EH (cell line): ENCODE measurements at places on chromosomes 4 and X.
A peak's percentile ranks its signal among the peaks of the same experiment; 100 is the strongest.

GRCh38 chr4:793093-793861 lies 32.7 kb downstream of the CPLX1 start:
- no peak for DNase-seq

DNA sequence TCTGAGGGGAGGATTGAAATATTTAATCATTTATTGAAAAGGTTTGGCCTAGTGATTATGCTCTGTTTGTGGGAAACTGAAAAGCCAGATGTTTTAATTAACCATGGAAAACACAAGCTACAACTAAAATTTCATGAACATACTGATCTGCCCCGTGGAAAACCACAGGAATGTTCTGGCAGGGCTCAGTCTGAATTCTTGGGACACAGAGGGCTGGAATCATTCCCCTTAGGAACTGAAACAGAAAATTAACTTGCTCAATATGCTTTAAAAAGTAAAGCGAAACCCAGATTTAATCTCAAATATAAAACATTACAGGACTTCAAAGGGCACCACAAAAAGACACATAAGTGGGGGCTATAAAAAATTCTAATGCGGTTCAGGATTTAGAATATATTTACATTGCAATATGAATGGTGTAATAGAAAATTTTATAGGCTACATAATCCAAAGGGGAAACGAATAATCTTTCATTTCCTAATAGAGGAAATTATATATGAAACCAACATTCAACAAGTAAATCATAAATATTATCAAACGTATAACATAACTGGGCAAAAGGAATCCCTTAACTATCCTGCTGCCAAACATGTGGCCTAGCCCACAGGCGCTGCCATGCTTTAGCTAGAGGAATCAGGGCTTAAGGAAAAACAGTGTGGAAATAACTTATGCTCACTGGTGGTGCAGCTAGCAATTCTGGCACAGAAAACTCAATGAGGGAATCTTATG lies 70.9 kb downstream of the APBB2 start:
- peak; percentile 97 for DNase-seq

DNA sequence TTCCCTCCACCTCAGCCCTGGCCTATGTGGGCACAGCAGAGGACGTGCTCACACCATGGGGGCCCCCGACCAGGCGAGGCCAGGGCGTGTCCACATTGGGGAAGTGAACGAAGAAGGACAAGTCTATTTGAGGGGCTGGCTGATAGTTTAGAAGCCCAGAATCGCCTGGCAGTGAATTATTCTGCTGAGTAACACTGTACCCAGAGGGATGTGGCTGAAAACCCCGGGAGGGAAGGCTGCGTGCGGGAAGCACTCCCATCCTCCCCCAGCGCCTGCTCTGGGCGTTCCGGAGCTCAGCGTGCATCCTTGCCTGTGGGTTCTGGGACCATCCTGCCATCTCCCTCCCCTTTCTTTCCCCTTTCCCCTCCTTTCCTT lies 66.6 kb downstream of the TRMT44 start:
- peak; percentile 71 for DNase-seq

DNA sequence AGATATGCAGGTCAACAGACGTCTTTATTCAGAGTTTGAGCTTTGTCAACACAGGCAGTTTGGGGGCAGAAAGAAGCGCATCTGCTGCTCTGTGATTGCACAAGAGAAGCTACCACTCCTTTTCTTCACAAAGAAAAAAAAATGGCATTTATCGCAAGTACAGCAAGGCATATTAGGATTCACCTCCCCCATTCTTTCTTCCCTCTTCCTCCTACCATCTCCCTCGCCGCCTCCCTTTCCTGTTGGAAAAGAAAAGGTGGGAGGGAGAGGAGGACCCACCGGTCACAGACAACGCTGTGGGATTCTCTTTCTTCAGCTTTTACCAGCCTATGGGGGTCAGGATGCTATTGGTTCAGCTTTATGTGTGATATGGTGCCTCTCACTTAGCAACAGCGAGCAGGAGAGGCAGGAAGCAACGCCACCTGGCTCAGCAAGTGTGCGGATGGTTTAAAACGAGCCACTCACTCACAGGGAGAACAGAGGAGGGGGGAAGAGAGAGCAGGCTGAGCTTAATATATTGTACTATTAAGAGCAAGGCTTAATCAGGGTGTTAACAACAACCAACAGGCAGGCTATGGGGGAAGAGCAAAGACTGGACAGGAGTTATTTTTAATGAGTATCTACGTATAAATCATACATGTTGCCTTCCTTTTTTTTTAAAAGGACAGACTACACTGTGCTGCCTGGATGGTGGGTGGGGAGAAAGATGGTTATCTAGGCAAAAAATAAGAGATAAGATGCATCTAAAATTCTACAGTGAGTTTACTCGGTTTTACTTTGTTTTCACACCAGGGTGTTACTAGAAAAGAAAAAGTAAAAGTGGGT lies 104.7 kb downstream of the MAML3 start:
- DNase-seq = peak; percentile 28

GRCh38 chr4:152731997-152732396 lies 47.5 kb downstream of the TIGD4 start:
- DNase-seq = no peak

DNA sequence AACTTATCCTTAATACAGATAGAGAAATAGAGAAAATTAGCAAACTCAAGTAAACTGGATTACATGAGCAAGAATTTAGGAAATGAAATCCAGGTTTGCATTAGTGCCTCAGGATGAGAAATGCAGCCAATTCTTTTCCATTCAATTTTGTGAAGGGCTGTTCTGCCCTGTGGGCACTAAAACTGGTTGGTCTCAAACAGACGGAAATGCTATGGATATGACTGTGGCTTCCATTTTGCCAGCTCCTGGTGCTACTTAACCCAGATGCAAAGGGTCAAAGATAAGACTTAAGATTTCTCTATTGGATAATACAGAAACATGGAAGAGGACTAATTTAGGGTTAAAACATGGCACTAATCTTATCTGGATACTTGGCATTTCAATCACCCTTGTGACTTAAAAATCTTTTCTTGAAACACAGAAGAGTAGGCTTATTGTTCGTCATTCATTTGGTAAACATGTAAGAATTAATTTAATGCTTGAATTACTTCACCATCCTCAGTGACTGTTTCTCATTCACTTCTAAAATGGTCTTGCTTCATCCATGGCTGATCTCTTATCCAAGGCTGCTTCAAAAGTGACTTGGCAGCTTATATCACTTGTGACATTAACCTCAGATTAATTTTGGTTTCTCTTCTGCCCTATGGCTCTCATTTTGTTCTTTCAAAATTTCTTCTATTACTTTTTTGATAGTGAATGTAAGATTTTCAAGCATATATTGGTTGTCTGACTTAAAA lies 1008.7 kb downstream of the GLUD2 start:
- no peak for DNase-seq

DNA sequence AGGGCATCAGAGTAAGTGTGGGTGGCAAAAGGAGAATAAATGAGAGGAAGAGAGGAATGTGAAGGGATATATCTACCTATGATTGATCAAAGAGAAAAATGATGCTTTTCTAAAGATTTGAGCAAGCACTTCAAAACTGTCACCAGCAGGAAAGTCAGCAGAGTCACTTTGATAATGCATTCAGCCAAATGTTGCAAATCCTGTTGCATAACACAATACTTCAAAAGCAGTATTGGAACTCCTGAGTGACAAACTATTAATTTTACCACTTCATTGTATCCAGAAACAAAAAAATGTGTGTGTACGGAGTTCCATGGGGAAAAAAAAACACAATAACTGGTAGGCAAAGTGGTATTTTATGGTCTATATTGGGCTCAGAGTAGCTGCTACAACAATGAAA lies 160.3 kb downstream of the EMCN start:
- no peak for DNase-seq

DNA sequence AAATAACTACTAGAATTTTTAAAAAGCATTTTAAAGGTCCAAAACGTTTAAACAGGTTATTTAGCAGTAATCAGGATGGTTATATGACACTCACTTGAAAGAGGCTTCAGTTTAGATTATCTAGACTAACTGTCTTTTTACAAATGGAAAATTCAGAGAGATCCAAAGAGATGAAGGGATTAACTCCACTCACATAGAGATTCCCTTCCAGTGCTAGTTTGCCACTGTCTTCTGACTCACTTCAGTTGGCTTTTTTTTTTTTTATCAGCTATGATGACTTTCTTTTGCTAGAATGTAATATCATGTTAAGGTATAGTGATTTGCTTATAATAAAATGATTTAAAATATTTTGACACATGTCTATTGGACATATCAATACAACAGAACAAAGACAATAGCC lies 43.8 kb downstream of the GALNT7 start:
- DNase-seq = no peak

DNA sequence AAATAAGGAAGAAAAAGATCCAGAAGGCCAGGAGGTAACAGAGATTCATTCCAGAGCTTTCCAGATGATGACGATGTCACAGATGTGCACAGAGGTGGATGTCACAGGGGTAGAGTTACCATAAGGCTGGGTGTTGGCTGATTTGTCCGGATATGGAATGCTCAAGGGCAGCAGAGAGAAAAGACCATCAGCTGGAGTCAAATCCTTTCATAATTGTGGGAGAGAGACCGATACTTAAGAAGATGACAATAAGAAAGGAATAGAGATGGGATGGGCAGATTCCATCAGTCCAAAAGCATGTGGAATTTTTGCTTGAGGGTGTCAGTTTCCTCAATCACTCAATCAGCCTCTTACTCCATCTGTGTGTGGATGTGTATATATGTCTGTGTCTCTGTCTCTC lies 150.4 kb downstream of the CENPC start:
- DNase-seq = no peak

- DNase-seq = peak; percentile 67
Observed at GRCh38 chrX:40098264-40099054, 701 bp upstream of the BCOR start.

DNA sequence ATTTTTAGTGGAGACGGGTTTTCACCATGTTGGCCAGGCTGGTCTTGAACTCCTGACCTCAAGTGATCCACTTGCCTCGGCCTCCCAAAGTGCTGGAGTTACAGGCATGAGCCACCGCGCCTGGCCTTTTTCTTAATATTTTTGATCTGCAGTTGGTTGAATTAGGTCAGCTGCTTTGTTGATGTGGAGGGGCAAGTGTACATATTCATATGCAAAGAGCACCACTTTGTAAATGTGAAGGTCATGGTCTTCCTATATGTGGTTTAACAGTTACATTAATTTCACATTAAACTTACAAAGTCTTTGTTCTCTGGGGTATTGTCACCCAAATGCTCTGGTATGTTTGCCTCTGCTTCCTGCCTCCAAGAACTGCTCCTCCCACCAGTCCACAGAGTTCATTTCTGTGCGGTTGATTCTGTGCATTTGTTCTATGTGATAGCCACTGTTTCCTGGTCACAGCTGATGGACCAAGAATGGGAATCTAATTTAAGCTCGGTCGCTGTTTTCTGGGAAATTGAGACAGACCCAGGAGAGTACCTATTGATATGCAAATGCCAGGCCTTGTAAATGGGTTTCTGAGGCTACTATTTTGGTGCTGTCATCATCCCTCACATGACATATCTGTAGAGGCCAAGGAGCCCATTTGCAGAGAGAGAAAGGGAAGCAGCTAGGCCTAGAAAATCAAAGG lies 26.9 kb upstream of the HPSE start:
- DNase-seq = no peak

GRCh38 chr4:179582164-179582905 lies 2140.1 kb upstream of the AGA start:
- no peak for DNase-seq

DNA sequence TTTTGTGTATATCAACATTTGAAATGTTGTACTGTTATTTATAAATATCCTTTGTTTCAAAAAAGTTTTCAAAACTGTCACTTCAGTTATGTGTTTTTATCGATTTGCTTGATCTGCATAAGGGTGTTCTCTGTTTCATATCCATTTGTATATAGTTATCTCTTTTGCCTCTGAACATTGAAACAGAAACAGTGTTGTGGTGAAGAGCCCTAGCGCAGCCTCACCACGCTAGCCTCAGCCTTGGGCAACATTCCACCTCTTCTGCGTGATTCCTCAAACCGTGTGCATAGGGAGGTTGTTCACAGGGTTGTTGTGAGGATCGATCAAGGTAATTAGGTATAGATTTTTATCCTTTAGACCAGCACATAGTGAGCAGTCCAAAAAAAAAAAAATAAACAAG lies 287.0 kb upstream of the GALNT7 start:
- no peak for DNase-seq

DNA sequence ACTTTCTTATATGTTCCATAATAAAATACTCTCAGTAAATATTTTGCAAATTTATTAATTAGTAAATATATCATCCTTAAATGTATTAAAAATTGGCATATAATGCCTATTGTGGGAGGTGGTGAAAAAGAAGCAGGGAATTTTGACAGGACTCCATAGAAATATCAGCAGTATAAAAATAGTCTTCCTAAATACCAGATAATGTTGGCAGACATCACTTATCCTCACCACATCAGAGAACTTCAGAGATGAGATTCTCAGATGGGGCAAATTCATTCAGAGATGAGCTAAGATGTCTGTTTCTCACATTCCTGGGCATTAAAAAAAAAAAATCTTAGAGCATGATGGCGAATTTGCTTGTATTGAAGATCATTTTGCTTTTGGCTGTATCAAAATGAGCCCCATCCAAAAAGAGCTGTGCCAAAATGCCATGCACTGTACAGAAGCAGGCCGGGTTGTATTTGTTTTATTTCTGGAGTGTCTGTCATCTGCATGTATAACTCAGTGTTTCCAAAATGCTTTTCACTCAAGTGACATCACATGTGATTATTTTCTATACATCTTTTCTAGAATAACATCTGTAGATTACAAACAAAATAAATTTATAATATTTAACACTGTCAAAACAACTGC lies 41.7 kb downstream of the ATP8A1 start:
- DNase-seq = no peak

- peak; percentile 56 for DNase-seq
Observed at GRCh38 chr4:108988464-108989195, 225.8 kb upstream of the ETNPPL start.

GRCh38 chr4:74157154-74157553 lies 764 bp upstream of the MTHFD2L start:
- DNase-seq = peak; percentile 59

GRCh38 chrX:106959901-106960300 lies 39.7 kb downstream of the CLDN2 start:
- DNase-seq = peak; percentile 35

DNA sequence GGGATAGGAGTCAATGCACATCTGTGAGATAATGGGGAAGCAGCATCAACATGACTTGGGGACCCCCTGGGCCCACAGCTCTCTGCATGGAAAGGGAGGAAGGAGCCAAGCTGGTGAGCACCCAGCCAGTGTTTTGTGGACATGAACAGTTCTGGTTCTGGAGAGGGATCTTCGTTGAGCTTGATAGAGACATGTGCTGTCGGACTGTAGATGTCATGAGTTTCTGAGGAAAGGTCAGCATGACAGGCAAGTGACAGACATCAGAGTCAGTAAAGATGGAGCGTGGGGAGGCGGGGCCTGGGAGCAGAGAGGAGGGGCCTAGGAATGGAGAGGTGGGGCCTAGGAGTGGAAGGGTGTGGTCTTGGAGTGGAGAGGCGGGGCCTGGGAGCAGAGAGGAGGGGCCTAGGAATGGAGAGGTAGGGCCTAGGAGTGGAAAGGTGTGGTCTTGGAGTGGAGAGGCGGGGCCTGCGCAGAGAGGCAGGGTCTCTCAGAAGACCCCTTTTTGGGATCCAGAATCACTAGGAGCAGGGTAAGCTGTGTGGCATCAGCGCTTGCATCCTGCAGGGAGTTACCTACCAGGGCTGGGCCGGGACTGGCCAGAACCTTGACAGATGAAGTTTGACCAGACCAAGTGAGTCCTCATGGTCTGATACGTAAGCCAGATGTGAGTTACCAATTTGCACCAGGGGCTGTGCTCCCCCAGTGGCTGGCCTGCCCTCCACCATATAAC lies 33.7 kb downstream of the PIGG start:
- DNase-seq = no peak

GRCh38 chr4:56372774-56373173 lies 14.5 kb downstream of the AASDH start:
- DNase-seq = peak; percentile 17
